ENCODE measurements at places on chromosomes 7 and 10.
A peak's percentile ranks its signal among the peaks of the same experiment; 100 is the strongest.

DNA sequence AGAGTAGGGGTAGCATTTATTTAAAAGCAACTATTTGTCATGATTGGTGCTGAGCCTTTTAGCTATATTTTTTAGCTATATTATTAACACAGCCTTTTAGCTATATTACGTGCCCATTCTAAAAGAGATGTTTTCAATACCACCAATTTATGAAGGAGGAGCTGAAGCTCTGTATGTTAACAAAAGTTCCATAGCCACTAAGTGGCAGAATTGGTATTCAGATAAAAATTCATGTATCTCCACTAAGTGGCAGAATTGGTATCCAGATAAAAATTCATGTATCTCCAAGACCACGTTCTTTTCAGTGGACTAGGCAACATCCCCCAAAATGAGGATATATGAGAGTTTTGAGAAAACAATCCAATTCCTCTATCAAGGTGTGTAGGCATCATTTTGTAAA, 268.6 kb downstream of the HGF start:
- H3K4me1 ChIP-seq, result no peaks in the 10 kb centered on the region
- DNase-seq, result peak; percentile 55
- H3K27ac ChIP-seq, result no peak overlapping the region
- no peaks in the 10 kb centered on the region for H3K27me3 ChIP-seq
- H3K36me3 ChIP-seq, result no peaks in the 10 kb centered on the region
- H3K4me3 ChIP-seq, result no peak overlapping the region

DNA sequence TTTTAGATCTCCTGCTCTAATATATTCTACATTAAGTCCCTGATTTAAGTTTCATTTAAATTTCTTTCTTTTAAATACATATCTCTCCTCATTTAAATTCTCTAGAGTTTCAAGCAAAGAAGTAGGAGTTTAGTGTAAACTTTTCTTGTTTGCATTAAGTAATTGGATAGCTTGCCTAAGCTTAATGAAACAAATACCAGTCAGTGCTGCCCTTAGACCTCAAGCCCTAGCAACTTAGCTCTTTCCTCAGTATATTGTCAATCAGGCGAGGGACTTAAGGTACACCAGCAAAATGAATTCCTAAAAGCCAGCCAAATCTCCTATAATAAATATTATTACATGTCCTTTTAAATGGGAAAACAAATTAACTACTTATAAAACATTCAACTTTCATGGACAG, 101.5 kb downstream of the CHCHD3 start:
- H3K36me3 ChIP-seq, result peaks cover 3% of the 10 kb centered on the region
- H3K27me3 ChIP-seq, result no peaks in the 10 kb centered on the region
- DNase-seq, result no peak
- H3K4me1 ChIP-seq, result no peaks in the 10 kb centered on the region

DNA sequence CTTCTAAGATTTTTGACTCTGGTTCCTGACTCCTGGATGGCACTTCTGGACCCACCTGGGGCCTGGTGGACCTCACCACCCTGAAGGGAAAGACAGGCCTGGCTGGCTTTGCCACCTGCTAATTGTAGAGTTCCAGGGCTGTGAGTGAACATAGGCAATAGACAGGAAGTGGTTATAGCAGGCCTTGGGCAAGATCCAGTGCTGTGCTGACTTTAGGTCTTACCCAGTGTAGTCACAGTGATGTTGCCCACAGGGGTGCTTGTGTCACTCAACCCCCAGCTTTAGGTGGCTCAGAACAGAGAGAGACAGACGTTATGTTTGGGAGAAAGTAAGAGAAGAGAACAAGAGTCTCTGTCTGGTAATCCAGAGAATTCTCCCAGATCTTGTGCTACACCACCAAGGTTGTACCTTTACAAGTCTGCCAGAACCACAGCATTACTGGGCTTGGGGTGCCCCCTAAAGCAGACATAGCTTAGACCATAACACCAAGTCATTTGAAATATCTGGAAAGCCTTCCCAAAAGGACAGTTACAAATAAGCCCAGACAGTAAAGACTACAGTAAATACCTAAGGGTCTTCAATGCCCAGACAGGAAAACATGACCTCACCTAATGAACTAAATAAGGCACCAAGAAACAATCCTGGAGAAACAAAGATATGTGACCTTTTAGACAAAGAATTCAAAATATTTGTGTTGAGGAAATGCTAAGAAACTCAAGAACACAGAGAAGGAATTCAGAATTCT, 303.4 kb downstream of the PCLO start:
- peak overlapping the region; percentile 9 for H3K27ac ChIP-seq
- H3K4me1 ChIP-seq, result peaks cover 4% of the 10 kb centered on the region
- no peaks in the 10 kb centered on the region for H3K36me3 ChIP-seq
- no peak for DNase-seq
- H3K27me3 ChIP-seq, result no peaks in the 10 kb centered on the region

- peaks cover 12% of the 10 kb centered on the region for H3K4me1 ChIP-seq
- H3K4me3 ChIP-seq, result no peak overlapping the region
- no peak for DNase-seq
- no peak overlapping the region for H3K27ac ChIP-seq
- peaks cover 57% of the 10 kb centered on the region for H3K36me3 ChIP-seq
- H3K27me3 ChIP-seq, result peaks cover 40% of the 10 kb centered on the region
These were observed 21.4 kb downstream of the KCP start for GRCh38 chr7:128889121-128889520.

DNA sequence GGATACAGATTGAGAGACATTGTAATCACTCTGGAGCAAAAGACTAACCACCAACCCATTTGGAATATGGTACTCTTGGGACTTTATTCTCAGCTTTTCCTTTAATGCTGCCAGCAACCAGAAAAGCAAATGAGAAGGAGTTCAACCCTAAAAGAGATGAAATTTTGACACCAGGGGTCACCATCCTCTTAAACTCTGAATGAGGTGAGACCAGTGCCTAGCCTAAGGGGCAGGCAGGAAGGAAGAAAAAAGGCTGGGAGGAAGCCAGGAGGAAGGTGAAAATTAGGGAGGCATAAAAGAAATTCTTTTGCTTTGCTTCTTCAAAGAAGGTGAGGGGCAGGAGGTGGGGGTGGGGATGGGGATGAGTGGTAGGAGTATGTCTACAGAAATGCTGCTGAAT, 135.8 kb downstream of the JAZF1 start:
- H3K27me3 ChIP-seq, result no peaks in the 10 kb centered on the region
- peaks cover 7% of the 10 kb centered on the region for H3K4me1 ChIP-seq
- no peak overlapping the region for H3K27ac ChIP-seq
- no peaks in the 10 kb centered on the region for H3K36me3 ChIP-seq
- no peak for DNase-seq

- H3K27ac ChIP-seq, result no peak overlapping the region
- H3K27me3 ChIP-seq, result no peaks in the 10 kb centered on the region
- peaks cover 17% of the 10 kb centered on the region for H3K36me3 ChIP-seq
- H3K4me1 ChIP-seq, result peaks cover 3% of the 10 kb centered on the region
- H3K4me3 ChIP-seq, result no peak overlapping the region
- peak; percentile 73 for DNase-seq
These were observed 304.7 kb downstream of the BICC1 start for GRCh38 chr10:58817201-58817846.

DNA sequence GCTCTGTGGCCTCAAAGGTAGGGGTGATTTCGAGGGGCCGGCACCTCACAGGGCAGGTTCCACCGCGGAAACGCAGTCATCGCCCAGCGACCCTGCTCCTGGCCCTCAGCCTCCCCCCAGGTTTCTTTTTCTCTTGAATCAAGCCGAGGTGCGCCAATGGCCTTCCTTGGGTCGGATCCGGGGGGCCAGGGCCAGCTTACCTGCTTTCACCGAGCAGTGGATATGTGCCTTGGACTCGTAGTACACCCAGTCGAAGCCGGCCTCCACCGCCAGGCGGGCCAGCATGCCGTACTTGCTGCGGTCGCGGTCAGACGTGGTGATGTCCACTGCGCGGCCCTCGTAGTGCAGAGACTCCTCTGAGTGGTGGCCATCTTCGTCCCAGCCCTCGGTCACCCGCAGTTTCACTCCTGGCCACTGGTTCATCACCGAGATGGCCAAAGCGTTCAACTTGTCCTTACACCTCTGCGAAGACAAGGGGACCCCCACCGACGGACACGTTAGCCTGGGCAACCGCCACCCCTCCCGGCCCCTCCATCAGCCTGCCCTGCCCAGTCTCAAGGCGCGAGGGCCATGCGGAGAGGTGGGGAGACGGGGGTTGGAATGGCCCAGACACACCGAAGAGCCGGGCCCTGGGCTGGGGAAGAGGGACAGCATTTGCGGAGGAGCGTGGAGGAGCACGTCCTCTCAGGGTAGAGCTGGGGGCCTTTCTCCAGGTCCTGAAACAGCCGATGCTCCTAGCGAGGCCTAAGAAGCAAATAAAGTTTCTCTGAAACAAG, 6.0 kb downstream of the SHH start:
- peaks cover 42% of the 10 kb centered on the region for H3K27me3 ChIP-seq
- no peaks in the 10 kb centered on the region for H3K36me3 ChIP-seq

DNA sequence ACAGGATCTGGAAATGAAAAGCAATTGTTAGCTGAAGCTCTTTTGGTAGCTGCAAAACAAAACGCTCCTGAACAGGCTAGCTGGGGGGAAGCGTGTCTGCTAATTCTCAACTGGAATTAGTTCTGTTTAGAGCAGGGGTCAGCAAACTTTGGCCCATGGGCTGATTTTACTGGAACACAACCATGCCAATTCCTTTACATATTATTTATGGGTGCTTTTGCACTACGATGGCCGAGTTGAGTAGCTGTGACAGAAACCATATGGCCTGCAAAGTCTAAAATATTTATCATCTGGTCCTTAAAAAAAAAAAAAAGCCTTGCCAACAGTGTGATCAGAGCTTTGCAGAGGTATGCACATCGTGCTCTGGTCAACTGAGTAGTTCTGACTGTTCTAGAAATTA, 108.4 kb upstream of the PDLIM1 start:
- peaks cover 8% of the 10 kb centered on the region for H3K27me3 ChIP-seq
- DNase-seq, result no peak
- H3K4me1 ChIP-seq, result peaks cover 2% of the 10 kb centered on the region
- no peaks in the 10 kb centered on the region for H3K36me3 ChIP-seq
- H3K27ac ChIP-seq, result no peak overlapping the region
- no peak overlapping the region for H3K4me3 ChIP-seq

GRCh38 chr7:141949451-141949850, 2.7 kb upstream of the CLEC5A start:
- no peaks in the 10 kb centered on the region for H3K36me3 ChIP-seq
- no peaks in the 10 kb centered on the region for H3K27me3 ChIP-seq
- H3K4me1 ChIP-seq, result no peaks in the 10 kb centered on the region
- no peak overlapping the region for H3K27ac ChIP-seq

DNA sequence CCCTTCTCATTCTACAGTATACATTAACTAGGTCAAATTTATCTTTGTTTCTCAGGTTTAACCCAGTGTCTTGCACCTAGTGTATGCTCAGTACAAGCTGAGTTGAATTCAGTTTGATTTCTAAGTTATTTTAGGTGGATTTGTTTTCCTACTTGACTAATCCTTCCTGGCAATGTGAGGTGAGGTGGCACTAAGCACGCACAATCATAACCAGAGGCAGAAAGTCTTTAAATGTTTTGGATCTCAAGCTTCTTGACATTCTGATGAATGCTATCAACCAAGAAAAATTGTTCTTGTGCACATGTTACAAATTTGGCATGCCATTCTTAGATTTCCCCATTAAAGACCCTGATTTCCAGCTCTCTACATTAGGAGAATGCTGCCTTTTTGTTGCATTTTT, 3.2 kb downstream of the BZW2 start:
- no peaks in the 10 kb centered on the region for H3K36me3 ChIP-seq
- no peaks in the 10 kb centered on the region for H3K4me1 ChIP-seq
- no peaks in the 10 kb centered on the region for H3K27me3 ChIP-seq
- no peak overlapping the region for H3K27ac ChIP-seq

GRCh38 chr10:89302625-89303024, 779 bp downstream of the IFIT2 start:
- H3K36me3 ChIP-seq, result peaks cover 19% of the 10 kb centered on the region
- peak overlapping the region; percentile 69 for H3K27ac ChIP-seq
- peaks cover 4% of the 10 kb centered on the region for H3K4me1 ChIP-seq
- no peaks in the 10 kb centered on the region for H3K27me3 ChIP-seq
- H3K4me3 ChIP-seq, result peak overlapping the region; percentile 83

DNA sequence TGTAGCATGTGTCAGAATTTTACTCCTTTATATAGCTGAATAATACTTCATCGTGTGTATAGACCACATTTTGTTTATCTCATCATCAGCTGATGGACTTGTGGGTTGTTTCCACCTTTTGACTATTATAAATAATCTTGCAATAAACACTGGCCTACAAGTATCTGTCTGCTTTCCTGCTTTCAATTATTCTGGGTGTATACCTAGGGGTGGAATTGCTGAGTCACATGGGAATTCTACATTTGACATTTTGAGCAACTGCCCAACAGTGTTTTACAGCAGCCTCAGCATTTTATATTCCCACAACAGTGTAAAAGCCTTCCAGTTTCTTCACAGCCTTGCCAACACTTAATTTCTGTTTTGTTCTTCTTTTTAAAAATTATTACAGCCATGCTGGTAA, 200.3 kb upstream of the PRSS1 start:
- no peaks in the 10 kb centered on the region for H3K4me1 ChIP-seq
- peak; percentile 49 for DNase-seq
- no peaks in the 10 kb centered on the region for H3K27me3 ChIP-seq
- H3K27ac ChIP-seq, result no peak overlapping the region
- no peaks in the 10 kb centered on the region for H3K36me3 ChIP-seq

DNA sequence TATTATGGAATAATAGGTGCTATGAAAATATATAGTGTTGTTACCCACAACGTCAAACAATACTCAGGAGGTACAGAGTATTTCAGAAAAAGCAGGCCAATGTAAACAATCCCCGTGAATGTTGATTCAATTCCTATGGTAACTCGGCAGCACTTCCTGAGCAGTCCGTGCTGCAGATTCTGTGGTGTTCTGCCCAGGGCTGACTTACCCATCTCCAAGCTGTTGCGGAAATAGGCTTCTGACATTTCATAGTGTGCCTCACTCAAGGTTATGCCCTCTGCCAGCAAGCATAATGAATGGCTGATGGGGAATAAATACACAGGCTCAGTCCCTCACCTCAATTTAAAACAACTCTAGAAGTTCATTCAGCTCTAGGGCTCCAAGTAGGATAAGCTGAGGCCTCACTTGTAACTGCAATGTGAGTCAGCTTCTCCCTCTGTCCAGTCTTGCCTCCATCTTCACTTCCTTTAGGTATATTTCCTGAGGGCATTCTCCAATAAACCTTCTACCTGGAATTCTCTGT, 177.6 kb downstream of the GNAI1 start:
- peak; percentile 99 for DNase-seq
- no peak overlapping the region for H3K4me3 ChIP-seq
- peaks cover 2% of the 10 kb centered on the region for H3K4me1 ChIP-seq
- H3K27me3 ChIP-seq, result no peaks in the 10 kb centered on the region
- no peaks in the 10 kb centered on the region for H3K36me3 ChIP-seq

GRCh38 chr10:104391150-104391968, 37.7 kb downstream of the CFAP58 start:
- no peaks in the 10 kb centered on the region for H3K27me3 ChIP-seq
- H3K36me3 ChIP-seq, result no peaks in the 10 kb centered on the region
- H3K27ac ChIP-seq, result no peak overlapping the region
- H3K4me3 ChIP-seq, result no peak overlapping the region

GRCh38 chr10:129932751-129933433, 31.2 kb downstream of the EBF3 start:
- H3K4me1 ChIP-seq, result no peaks in the 10 kb centered on the region
- no peak for DNase-seq
- no peaks in the 10 kb centered on the region for H3K27me3 ChIP-seq
- H3K4me3 ChIP-seq, result no peak overlapping the region
- H3K36me3 ChIP-seq, result peaks cover 66% of the 10 kb centered on the region
- H3K27ac ChIP-seq, result no peak overlapping the region
